Activated CD4-positive, alpha-beta T cell treated with anti-CD3 and anti-CD28 coated beads for 36 hours (primary cell): ENCODE measurements at places on chromosomes 4 and X.

DNA sequence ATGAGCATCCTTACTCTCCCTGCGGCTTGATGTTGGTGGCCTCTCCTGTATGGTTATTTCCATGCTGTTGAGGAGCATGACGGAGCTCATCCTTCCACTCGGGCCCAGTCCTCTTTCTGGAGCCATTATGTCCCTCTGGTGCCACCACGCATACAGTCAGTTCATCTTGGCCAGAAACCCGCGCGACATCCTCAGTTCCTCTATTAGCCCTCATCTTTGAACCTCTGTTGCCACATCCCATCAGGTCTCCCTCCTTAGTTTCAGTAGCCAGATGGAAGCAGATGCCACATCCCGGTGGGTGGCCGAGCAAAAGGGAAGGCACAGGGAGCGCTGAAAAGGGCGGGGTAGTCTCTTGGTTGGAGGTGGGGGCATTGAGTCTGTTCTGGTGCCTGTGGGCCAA lies 4.6 kb downstream of the LOC101059915 start:
- DNase-seq: no peak

DNA sequence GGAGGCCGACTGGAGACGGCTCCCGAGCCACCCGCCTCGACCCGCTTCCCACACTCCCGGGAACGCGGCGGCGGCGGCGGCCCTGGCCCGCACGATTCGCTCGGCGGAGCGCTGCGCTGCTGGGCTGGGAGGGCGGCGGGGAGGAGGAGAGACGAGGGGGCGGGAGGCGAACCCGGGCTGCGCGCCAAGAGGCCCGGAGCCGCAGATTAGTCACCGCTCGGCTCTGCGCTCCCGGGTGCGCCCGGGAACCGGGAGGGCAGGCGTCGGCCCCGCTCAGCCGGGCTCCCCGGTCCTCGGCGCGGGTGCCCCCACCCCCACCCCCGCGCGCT lies 11.2 kb upstream of the BCOR start:
- peak; percentile 83 for DNase-seq

DNA sequence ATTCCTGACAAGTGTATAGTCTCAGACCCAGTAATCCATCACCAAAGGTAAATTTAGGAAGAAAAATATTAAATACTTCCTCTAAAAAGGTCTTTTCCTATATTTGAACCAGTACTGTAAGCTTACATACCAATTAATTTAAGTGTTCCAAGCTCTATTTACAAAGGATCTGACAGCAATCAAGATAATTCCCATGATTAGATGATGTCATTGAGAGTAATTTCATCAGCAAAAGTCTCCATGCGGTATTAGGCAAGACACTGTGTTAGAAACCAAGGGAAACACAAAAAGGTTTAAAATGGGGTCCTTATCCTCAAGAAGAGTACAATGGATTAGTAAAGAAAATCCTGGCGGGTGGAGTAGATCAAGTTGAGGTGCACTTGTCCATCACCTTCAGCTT lies 198.5 kb downstream of the PRDM5 start:
- DNase-seq: no peak

GRCh38 chrX:147485207-147485606 lies 426.5 kb upstream of the FMR1 start:
- DNase-seq: no peak

GRCh38 chr4:128357286-128357685 lies 69.7 kb upstream of the PGRMC2 start:
- no peak for DNase-seq

DNA sequence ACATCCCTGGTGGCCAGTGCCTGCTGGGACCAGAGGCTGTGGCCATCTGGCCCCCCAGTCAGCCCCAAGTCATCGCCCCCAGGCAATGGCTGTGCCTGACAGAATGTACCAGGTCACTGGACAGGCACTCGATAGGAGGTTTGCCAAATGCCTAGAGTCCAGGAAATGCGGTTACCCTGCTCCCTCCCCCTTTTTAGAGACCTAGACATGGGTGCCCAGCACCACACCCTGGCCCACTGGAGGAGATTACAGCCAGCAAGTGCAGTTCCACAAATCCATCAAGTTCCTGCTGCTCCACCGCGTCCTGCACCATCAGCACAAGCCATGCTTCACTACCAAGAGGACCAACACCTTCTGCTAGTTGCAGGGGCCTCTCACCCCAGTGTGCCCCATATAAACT lies 16.2 kb upstream of the ZFX start:
- DNase-seq: no peak

- DNase-seq: no peak
Measured at GRCh38 chr4:1570291-1571164, 113.6 kb downstream of the FAM53A start.

DNA sequence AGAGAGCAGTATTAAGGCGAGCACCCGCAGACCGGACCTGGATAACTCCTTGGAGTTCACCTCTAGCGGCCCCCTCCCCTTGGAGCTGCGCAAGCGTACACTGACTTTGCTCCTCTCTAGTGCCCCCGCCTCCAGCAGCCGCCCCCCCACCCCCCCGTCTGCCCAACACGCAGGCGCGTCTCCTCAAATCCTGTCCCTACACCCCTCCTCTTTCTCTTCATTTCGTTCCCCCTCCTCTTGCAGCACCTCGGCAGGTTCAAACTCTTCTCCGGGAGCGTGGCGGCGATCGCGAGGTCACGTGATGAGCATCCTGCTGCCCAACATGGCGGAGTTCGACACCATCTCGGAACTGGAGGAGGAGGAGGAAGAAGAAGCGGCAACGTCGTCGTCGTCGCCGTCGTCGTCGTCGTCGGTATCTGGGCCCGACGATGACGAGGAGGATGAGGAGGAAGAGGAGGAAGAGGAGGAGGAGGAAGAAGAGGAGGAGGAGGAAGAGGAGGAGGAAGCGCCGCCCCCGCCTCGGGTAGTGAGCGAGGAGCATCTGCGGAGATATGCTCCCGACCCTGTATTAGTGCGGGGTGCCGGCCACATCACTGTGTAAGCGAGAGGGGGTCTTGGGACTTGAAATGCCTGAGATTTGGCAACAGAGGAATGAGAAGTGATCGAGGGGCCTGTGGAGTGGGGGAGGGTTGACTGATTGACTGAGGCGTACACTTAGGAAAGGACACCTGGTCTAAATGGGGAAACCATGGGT lies at the start of gene CHIC1:
Gene CHIC1, plus strand, starts transcription at position 214 of the 754 bp plus-strand sequence. Its CDS starts 88 bp downstream, at position 302.
- DNase-seq: peak; percentile 80

GRCh38 chrX:22349116-22349515 lies 76.4 kb downstream of the CBLL2 start:
- no peak for DNase-seq

DNA sequence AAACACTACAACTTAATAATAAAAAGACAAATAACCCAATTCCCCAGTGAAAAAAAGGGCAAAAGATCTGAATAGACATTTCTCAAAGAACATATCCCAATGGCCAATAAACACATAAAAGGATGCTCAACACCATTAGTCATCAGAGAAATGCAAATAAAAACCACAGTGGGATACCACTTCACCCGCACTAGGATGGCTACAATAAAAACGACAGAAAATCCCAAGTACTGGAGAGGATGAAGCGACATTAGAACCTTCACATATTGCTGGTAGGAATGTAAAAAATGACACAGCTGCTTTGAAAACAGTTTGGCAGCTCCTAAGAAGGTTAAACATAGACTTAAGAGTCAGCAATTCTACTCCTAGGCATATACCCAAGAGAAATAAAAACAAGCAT lies 140.6 kb upstream of the ARX start:
- DNase-seq: no peak

GRCh38 chr4:15455290-15455689 lies 14.4 kb upstream of the CC2D2A start:
- DNase-seq: no peak

DNA sequence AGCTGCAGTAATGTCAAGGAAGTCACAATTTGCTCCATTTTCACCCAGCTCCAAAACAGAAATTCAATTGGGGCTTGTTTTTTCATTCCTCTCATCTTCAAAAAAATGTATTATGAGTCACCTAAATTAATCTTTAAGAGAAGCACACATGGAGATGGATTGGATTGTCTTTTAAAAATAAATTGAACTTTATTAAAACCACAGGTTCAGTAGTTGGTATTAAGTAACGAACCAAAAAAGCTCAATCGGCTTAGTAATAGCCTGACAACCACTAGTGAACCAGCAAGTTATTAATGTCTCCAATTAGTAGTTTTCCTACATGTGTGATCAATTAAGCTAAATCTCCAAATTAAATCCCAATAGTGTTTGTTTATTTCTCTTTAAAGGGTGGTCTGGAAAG lies 283.5 kb upstream of the GIMD1 start:
- no peak for DNase-seq

GRCh38 chr4:79854856-79855502 lies 218.1 kb downstream of the ANTXR2 start:
- DNase-seq: no peak

DNA sequence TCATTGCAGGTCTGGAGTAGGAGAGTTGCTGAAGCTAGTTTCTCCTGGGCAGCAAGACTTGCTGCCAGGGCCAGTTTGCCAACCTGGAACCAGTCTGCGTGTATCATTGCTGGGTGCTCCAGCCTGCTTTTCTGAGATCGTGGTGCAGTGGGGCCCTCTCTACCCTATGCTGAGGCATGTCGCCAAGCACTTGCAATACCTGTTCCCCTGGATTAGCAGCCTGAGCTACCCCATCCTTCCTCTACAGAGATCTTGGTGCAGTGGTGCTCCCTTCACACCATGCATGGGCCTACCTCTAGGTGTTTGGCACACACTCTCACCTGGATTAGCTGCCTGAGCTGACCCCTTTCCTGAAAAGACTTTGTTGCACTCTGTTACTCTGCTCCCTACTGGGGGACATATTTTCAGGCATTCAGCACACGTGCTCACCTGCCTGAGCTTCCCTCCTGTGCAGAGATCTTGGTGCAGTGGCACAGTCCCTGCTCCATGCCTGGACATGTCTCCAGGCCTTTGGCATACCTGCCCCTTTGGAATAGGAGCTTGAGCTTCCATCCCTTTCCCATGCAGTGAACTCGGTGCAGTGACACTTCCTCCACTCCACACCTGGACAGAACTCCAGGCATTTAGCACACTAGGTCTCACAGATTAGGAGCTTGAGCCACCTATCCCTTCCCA lies 133.7 kb upstream of the CXCL13 start:
- DNase-seq: no peak
